ENCODE measurements at places on chromosomes 5 and 9.
A peak's percentile ranks its signal among the peaks of the same experiment; 100 is the strongest.

DNA sequence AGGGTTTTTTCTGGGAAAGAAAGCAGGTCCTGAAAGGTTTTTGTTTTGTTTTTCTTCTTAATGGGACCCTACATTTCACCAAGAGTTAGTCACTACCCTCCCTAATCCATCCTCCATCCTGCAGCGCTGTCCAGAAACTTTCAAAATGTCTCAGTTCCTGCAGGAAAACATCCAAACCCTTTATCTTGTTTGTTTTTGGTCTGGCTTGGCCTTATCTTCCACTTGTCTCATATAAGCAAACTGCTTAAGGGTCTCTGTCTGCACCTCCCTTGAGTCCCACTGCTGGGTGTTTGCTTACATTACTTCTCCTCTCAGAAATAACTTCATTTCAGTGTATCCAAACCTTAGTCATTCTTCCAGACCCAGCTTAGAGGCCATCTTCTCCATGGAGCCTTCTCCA is 11.0 kb upstream of the TRAF1 start:
- no peak for DNase-seq

DNA sequence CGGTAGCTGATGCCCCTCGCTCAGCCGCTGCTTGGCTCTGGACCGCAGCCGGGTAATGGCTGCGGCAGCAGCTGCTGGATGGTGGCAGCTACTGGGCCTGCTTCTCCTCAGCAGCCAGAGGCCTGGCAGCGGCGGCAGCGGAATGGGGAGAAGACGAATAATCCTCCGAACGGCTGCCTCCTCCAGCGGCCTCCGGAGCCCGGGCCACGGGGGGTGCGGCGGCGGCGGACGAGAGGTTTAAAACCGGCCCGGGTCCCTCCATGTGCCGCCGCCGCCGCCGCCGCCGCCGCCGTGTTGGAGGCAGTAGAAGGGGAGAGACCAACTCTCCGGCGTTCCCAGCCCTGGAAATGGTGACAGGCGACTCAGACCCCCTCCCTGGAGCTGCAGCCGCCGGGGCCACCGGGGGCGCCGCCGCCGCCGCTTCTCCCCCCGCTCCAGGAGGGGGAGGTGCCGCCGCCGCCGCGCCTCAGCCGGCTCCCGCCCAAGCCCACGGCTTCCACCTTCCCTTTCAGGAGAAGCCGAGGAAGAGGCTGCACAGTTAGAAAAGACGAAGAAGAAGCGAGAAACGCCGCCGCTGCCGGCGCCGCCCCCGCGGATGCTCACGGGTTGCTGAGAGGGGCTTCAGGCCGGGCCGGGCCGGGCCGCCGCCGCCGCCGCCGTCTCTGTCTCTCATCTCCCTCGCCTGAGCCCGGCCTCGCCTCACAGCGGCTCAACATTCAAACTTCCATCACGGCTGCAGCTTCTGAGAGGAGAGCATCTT is 118.4 kb upstream of the PRSS3 start:
- DNase-seq = peak; percentile 14

- DNase-seq = no peak
Observed at GRCh38 chr5:81398741-81399140, 4.8 kb upstream of the ACOT12 start.

DNA sequence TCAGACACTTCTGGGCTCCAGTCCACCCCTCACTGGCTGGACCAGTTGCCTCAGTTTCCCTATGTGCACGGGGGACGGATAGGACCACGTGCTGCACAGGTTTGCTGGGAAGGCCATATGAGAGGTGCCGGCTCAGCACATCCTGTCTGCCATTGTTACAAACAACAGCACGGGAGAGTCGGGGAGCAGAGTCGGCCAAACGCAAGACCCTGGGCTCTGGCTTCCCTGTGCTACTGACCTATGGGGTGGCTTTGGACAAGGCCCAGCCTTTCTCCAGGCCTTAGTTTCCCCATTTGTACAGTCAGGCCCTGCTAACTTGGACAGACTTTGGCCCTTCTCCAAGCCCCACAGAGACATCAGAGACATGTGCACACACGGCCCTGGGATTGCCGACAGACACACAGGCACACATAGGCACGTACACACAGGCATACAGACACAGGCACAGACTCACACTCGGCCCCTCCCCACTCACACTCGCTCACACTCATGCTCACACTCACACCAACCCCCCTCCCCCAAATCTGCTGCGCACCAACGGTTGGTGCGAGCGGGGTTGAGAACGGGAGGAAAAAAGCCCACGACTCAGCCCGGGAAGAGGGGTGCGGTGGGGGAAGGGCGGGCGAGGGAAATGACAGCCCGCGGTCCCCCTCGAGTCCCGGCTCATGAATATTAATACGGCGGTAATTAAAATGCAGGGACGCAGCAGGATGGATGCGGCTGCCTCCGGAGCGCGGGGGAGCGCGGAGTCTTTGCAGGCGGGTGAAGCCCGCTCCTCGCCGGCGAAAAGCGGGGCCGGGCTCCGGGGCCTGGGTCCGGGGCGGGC is 133.0 kb downstream of the C9orf50 start:
- DNase-seq = peak; percentile 64

GRCh38 chr5:10786835-10787234 is 25.8 kb upstream of the DAP start:
- DNase-seq = no peak

- DNase-seq = no peak
Observed at GRCh38 chr9:133775951-133776905, 38.1 kb upstream of the SARDH start.

GRCh38 chr5:58898538-58898937 is 315.7 kb downstream of the RAB3C start:
- DNase-seq = no peak
